ENCODE measurements at places on chromosomes 13 and 19. TPM values are rescaled to one million over a fixed set of nuclear protein-coding genes. Genes with fewer than 3 reads are reported as not detected.

The LRRC4B gene
- total RNA-seq = not detected

The LILRB5 gene
- total RNA-seq = not detected

The CACTIN gene
- total RNA-seq = 29.5 TPM

The SHC2 gene
- 1.8 TPM for total RNA-seq

The PROZ gene
- not detected for total RNA-seq

The ZNF428 gene
- 36.1 TPM for total RNA-seq

The CLEC17A gene
- total RNA-seq = not detected

The ZNF146 gene
- 41.9 TPM for total RNA-seq

The CEACAM21 gene
- 2.3 TPM for total RNA-seq

The ZNF560 gene
- 0.49 TPM for total RNA-seq

The C19orf67 gene
- not detected for total RNA-seq

The CEACAM8 gene
- total RNA-seq = not detected

The ENOX1 gene
- under 0.01 TPM for total RNA-seq

The ZNF530 gene
- 2.5 TPM for total RNA-seq

The LILRB4 gene
- not detected for total RNA-seq

The AXL gene
- 28.4 TPM for total RNA-seq

The CADM4 gene
- total RNA-seq = 36.1 TPM

The ZNF563 gene
- total RNA-seq = 2.7 TPM

The ATP4A gene
- not detected for total RNA-seq

The LRRC63 gene
- total RNA-seq = 0.13 TPM

The HRC gene
- total RNA-seq = not detected

The MBD3L3 gene
- not detected for total RNA-seq

The ITGBL1 gene
- 3.2 TPM for total RNA-seq

The IGSF23 gene
- total RNA-seq = 0.38 TPM

The CA11 gene
- 2.7 TPM for total RNA-seq

The COPE gene
- total RNA-seq = 155 TPM

The ZNF888 gene
- 5.2 TPM for total RNA-seq

The FFAR2 gene
- total RNA-seq = not detected

The SLITRK6 gene
- not detected for total RNA-seq

The RNASEH2B gene
- total RNA-seq = 27.5 TPM

The KIR3DL2 gene
- not detected for total RNA-seq

The CLEC4G gene
- not detected for total RNA-seq

The KLK11 gene
- total RNA-seq = not detected

The VSTM1 gene
- total RNA-seq = not detected

The NLRP9 gene
- not detected for total RNA-seq

The SYNE4 gene
- total RNA-seq = not detected

All from bladder microvascular endothelial cell (primary cell).